ENCODE measurements at places on chromosomes 7 and 10.

- no peak for DNase-seq
Observed at GRCh38 chr10:4343091-4343490, 482.9 kb upstream of the AKR1E2 start.

GRCh38 chr7:17495655-17496394, 197.4 kb downstream of the AHR start:
- no peak for DNase-seq

DNA sequence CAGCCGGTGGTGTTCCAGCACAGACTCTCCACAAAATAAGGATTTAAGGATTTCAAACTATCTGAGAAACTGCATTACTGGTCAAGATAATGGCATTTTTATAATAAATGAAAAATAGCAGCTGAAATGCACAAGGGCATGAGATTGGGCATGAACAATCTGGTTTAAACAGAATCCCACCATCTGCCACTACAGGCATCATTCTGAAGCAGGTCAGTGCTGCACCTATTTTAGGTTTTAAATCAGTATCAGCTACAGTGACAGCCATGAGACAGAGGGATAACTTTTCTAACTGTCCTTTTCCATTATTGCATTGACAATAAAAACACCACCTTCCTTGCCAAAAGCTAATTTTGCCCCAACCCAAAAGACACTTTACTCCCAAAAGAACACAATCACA, 186.8 kb downstream of the ETV1 start:
- DNase-seq = no peak

GRCh38 chr7:37377231-37377630, 71.4 kb downstream of the ELMO1 start:
- DNase-seq = no peak

DNA sequence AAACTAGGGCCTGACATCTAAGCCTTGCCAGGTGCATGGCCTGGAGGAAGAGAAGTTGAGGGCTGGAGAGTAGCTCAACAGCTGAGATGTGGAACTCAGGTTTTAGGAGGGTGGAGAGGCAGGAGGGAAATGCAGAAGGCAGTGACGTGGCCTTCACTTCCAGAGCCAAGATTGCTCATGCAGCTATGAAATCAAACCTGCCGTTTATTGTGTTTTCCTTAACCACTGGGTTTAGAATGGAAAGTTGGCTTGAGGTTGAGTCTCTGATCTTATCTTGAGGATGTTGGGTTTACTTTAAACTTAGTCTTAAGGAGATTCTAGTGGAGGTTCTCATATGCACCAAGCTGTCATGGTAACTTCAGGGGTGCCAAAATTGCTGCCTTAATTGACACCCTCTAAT, 178.6 kb downstream of the SORCS3 start:
- no peak for DNase-seq

Measured in BJ (cell line).